ENCODE measurements at places on chromosomes 1 and 21.

GRCh38 chr1:116868385-116868784 lies 41.3 kb upstream of the PTGFRN start:
- no peak for DNase-seq

DNA sequence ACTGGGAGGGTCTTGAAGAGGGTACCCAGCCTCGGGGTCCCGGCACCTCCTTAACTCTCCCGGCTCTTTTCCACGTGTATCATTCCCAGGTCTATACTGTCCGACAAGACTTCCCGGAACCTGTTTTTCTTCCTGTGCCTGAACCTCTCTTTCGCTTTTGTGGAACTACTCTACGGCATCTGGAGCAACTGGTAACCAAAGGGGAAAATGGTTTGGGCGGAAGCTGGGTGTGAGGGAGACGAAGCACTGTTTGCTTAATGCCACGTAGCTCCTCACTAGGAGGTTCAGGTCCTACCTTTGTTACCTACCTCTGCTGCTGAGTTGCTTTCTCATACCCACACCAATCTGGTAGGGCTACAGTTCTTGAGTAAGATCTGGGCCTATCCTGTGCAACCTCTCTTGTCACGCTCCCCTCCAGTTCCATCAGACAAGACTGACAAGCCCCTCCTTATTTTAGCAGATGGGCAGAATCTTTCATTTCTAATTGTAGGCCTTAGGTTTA lies 642 bp downstream of the SLC30A7 start:
- peak; percentile 16 for DNase-seq

DNA sequence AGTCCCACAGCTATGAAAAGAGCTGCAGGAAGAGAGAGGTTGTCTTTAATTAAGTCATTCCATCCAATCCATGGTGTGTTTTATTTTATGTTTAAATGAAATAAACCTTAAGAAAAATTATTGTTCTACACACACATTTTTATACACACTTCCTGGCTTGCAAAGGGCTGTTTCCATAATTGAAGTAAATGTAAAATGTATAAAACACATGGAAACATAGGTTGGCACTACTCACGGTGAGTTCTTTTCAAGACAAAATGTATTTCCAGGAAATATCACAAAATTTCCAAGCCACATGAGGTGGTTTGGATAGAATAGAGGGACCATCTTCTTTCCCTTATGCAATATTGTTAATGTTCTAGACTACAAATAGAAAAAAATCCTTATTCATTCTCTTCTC lies 426.8 kb upstream of the USP24 start:
- no peak for DNase-seq

GRCh38 chr1:184163674-184164465 lies 112.3 kb downstream of the TSEN15 start:
- no peak for DNase-seq

DNA sequence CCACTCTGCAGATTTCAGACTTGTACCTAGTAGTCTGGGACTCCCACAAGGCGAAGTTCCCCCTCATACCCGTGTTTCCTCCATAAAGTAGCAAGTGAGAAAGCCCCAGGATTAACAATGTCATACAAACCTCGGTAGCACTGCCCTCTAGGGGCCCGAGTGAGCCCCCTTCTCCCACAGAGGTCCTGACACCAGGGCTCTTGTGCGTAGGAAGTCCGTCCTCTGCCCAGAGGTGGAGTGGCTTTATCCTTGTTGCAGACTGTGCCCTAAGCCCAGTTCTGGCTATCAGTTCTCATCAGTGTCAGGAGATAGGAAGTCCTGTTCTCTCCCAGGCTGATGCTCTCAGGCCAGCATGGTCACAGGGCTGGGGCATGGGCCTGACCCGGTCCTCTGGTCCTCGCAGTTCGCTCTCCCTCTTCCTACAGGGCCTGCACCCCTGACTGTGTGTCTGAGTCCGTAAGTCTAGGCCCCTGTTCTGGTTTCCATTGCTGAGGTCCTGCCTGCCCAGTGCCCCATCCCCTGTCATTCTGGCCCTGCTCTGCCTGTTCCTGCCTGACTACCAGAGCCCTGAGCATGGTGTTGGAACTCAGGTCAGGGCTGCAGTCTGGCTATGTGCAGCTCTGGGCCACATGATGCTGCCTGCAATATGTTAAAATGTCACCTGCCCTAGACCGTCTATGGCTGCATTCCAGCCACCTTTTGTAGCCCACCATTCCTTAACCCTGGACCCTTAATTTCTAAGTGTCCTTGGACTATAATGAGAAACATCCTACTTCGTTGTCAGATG lies 285.6 kb downstream of the ASTN1 start:
- DNase-seq = no peak

- DNase-seq = no peak
Observed at GRCh38 chr1:11216074-11216473, 26.9 kb downstream of the ANGPTL7 start.

DNA sequence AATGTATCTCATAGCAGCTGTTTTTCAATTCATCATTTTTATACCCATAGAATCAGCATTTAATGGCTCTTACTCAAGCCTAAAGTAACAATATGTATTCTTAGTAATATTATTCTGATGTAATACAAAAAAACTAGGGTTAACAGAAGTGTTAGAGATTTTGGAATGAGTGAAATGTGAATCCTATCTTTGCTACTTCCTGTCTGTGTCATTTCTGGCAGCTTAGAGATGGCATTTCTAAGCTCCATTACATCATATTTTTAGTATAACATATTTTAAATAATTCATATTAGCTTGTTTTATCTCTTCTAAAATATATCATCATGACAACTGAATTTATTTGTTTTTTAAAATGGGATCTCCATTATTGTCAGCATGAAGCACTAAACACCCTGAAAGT lies 90.2 kb downstream of the LRRC7 start:
- DNase-seq = no peak

DNA sequence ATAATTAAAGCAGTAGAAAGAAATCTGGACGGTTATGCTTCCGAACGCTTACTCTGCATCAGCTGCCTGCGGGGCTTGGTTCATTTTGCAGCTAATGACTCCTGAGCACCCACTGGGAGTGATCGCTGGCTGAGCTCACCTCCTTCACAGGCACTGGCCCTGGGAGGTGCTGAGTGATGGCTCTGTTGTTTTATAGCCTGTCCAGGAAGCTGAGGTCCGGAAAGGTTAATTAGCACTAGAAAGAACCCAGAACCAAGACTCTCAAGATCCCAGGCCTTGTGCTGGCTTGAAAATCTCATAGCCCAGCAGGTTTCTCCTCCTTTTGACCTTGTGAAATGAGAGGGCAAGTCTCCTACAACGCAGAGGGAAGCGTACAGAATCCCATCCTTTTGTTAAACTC lies 226.2 kb downstream of the AJAP1 start:
- no peak for DNase-seq
